Left ventricle myocardium inferior (tissue), 1 donor: ENCODE measurements at places on chromosomes 1 and 21. TPM values are rescaled to one million over a fixed set of nuclear protein-coding genes. Genes with fewer than 3 reads are reported as not detected.

MROH9 gene
- not detected for total RNA-seq

ZSWIM5 gene
- total RNA-seq, result 0.93 TPM

PLA2G2C gene
- total RNA-seq, result not detected

MYOM3 gene
- 440 TPM for total RNA-seq

PTPN22 gene
- 0.44 TPM for total RNA-seq

LHX8 gene
- total RNA-seq, result not detected

SPRR2A gene
- total RNA-seq, result not detected

PTTG1IP gene
- 171 TPM for total RNA-seq

PGM1 gene
- 280 TPM for total RNA-seq

S1PR1 gene
- total RNA-seq, result 54.9 TPM

LAMB3 gene
- total RNA-seq, result 6.5 TPM
